ENCODE measurements at places on chromosomes 6 and 20. TPM values are rescaled to one million over a fixed set of nuclear protein-coding genes. Genes with fewer than 3 reads are reported as not detected.

Gene MCHR2
- polyA plus RNA-seq, result not detected

DNA sequence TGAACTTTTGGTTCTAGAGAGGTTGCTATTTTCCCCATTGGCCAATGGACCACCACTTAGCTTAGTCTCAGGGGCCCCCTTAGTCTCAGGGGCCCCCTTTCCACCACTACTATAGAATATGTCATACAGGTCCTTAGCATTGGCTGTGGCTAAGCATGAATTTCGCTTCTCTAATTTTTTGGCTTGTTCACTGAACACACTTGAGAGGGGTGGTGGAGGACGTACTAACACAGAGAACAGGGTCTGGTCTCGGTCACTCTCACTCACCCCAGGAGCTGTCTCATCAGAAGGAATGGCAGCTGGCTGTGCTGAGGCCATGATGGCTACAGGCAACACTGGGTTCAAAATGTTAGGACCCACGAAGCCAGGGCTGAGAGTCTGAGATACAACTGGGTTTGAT, 30.3 kb downstream of the ZNF318 start:
- no peak for DNase-seq

DNA sequence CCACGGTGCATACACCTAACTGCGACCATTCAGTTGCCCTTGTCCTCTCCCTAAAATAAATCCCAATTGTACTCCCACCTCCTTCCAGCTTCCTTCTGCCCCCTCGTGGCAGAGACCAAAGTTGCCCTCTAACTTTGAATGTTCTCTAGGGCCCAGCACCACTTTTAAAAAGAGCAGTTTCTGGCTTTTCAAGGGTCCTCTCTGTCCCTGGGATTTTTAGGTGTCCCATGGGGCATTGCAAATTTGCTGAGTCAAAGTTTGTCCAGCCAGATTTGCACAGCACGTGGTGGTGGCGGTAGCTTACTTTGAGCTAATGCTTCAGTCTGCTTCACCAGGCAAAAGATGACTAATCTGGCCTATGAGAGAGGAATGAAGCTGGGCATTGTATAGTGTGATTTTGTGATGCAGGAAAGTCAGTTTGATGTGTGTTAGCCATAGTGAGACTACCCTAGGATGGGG, 100.2 kb downstream of the PERP start:
- DNase-seq, result peak; percentile 27

GRCh38 chr6:1436334-1437306, 47.2 kb downstream of the FOXF2 start:
- peak; percentile 70 for DNase-seq

GRCh38 chr6:4698901-4699659, 77.1 kb upstream of the CDYL start:
- DNase-seq, result no peak

DNA sequence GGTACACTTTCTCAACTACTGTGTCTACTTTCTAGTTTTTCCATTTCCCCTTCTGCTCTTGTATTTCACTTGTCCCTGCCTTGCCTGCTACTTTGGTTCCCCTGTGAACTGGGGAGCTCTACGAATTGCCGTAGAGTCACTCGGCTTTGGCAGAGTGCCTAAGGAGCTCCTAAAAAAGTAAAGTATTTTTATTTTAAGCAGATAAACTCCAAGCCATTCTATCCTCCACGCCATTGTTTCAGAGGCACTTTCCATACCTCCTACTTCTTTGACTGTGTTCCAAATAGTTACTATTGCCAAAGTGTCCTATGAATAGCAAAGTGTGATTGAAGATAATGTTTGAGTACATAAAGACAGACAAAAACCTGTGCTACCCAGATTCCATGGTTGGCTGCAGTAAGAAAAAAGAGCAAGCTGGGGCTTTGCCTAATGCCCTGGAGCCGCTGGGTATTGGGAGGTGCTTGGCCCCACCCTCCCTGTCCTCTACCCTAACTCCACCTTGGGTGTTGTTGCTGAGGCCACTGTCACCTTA, 5.1 kb upstream of the MBOAT1 start:
- no peak for DNase-seq

- no peak for DNase-seq
Measured at GRCh38 chr6:109257494-109257893, 124.8 kb downstream of the CD164 start.

DNA sequence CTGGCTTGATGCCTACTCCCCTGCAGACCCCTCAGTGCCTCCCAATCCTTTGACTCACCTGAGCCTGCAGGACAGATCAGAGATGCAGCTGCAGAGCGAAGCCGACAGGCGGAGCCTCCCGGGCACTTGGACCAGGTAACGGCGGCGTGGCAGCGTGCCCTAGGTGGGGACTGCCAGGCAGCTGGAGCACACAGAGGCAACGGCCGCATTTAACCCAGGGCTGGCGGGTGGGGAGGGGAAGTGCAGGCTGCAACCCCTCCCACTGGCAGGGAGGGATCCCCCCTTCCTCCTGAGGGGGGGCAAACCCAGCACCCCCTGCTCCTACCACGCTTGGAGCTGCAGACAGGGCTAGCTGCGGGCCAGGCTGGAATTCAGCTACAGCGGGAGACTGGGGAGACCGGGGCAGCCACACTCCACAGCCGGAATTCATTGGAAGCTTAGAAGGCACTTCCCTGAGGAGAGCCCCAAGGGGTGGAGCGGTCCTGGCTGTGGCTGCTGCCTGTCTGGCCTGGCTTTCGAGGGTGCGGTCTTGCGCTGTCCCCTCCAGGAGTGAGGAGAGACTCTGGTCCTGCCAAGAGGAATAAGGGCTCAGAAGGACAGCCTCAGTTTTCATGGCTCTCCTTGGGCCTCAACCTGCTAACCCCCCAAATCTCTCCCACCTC, at the start of gene MATN4:
MATN4 (minus strand) TSS at position 183 of the 662 bp plus-strand sequence. CDS start 2,717 bp downstream, outside the sequence.
- DNase-seq, result no peak

GRCh38 chr20:54716790-54717189, 241.4 kb downstream of the DOK5 start:
- no peak for DNase-seq

Gene BMP6
- 285 TPM for polyA plus RNA-seq

GRCh38 chr6:20704325-20705025, 170.2 kb downstream of the CDKAL1 start:
- DNase-seq, result peak; percentile 6

Gene KIAA1755
- 0.37 TPM for polyA plus RNA-seq

- DNase-seq, result peak; percentile 92
Measured at GRCh38 chr6:37134396-37135191, 35.4 kb upstream of the PIM1 start.

Gene MATN4
- 0.11 TPM for polyA plus RNA-seq

- DNase-seq, result no peak
Measured at GRCh38 chr20:9617940-9618339, 103.5 kb downstream of the LAMP5 start.

GRCh38 chr6:134744301-134744700, 205.6 kb downstream of the ALDH8A1 start:
- DNase-seq, result no peak

GRCh38 chr6:74057326-74057725, 361.3 kb downstream of the CD109 start:
- DNase-seq, result no peak

DNA sequence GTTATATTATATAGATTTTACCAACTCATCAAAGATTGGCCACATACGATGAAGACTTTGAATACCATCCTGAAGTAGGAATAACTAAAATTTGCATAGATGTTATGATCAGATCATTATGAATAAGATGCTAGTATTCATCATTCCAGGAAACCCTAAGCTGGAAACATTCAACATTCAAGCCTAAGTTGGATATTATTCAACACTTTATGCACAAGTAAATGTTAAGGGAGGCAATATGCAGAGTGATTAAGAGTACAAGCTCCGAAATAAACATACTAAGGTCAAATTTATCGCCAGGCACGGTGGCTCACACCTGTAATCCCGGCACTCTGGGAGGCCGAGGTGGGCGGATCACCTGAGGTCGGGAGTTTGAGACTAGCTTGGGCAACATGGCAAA, 30.4 kb downstream of the NSFL1C start:
- DNase-seq, result no peak

GRCh38 chr6:19536838-19537237, 300.3 kb upstream of the ID4 start:
- no peak for DNase-seq

DNA sequence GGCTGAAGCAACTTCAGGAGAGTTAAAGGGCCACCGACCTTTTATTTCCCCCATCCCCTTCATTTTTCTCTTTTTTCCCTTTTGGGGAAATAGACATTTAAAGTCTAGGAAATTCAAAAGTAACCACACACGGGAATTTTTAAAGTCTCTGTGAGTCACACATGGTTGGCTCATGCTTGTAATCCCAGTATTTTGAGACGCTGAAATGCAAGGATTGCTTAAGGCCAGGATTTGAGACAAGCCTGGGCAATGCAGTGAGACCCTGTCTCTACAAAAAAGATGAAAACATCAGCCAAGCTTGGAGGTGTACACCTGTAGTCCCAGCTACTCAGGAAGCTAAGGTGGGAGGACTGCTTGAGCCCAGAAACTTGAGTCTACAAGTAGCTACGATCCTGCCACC, 34.2 kb downstream of the KATNA1 start:
- no peak for DNase-seq

Gene CCN2
- polyA plus RNA-seq, result 1,646 TPM

DNA sequence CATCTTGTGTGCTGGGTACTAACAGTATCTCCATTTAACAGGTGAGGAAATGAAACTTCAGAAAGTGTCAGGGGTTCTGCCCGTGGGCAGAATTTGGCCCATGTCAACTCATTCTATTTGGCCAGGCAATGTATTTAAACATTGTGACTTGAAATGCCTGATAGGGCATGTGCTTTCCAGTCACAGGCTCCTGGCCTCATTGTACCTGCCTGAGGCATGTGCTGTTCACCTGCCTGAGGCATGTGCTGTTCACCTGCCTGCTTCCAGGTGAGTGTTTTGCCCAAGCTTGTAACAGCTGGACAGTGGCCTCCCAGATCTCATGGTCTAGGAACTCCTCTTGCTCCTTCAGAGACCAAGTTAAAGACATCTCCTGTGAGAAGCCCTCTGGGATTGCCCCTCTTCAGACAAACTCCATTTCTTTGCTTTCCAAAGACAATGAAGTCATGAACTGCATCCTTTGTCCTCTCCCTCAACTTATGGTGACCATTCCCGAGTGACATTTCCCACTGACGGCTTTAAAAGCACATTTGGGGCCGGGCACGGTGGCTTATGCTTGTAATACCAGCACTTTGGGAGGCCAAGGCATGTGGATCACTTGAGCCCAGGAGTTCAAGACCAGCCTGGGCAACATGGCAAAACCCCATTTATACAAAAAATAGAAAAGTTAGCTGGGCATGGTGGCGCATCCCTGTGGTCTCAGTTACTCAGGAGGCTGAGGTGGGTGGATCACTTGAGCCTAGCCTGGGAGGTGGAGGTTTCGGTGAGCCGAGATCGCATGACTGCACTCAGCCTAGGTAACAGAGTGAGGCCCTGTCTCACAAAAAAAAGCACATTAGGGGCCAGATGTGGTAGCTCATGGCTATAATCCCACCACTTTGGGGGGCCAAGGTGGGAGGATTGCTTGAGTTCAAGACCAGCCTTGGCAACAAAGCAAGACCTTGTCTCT, 48.7 kb downstream of the BCAS4 start:
- DNase-seq, result no peak

DNA sequence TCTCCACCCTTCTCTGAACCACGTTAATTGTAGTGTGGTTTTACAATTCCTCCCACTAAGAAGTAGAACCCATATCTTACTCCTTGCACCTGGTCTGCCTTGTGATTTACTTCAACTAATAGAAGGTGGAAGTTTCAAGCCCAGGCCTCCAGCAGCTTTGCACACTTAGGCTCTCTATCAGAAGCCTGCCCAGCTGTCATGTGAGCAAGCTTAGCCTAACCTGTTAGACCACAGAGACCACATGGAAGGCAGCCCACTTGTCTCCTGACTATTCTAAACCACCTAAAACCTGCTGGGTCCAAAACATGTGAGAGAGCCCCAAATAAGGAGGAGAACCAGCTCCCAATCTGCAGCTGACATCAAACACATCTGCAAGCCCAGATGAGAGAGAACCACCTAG, 127.6 kb upstream of the BTBD3 start:
- no peak for DNase-seq

Gene SALL4
- polyA plus RNA-seq, result 1.3 TPM

Gene CTAGE9
- not detected for polyA plus RNA-seq

DNA sequence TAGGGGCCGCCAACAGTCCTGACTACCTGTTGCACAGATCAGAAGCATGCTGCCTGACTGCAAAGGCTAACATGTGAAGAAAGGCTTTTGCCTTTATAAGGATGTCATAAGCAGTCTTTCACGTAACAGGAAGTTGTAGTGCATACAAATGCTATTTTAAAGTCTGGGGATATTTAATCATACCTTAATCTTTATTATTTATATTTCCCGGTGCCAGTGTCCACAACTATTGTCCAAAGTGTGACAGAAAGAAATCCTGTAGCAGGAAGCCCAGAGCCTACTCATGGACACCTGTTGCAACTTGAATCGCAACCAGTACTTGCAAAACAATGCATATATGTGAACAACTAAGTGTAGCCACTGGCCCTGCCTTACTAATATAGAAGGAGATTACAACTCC, 235.8 kb downstream of the ALDH8A1 start:
- peak; percentile 41 for DNase-seq

Gene FNDC11
- polyA plus RNA-seq, result 3.4 TPM

GRCh38 chr20:60088236-60088635, 130.0 kb downstream of the CDH26 start:
- DNase-seq, result no peak

- no peak for DNase-seq
Measured at GRCh38 chr20:13423472-13424173, 202.5 kb downstream of the ISM1 start.

DNA sequence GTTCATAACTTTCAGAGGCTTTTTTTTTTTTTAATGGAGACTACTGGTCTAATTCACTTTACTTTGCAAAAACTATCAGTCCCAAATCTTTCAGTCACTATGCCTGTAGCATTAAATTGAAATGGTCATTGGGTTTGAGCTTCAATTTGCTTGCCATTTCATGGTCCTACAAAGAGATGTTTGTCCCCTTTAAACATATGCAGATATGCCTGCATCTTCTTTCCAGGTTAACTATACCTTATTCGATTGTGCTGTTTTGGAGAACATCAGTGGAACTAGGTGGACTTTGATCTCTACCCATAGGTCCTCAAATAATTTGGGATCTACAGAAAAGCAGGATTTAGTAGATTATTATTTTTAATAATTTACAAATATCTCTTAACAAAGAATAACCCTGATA, 4.6 kb downstream of the POU3F2 start:
- DNase-seq, result no peak

Gene HFE
- polyA plus RNA-seq, result 8.1 TPM

- no peak for DNase-seq
Measured at GRCh38 chr20:45038745-45039474, 62.0 kb downstream of the KCNS1 start.

GRCh38 chr6:169847901-169848311, 96.5 kb downstream of the ERMARD start:
- no peak for DNase-seq

- peak; percentile 90 for DNase-seq
Measured at GRCh38 chr6:12483712-12484111, 193.6 kb downstream of the EDN1 start.

Gene RPN2
- 530 TPM for polyA plus RNA-seq

DNA sequence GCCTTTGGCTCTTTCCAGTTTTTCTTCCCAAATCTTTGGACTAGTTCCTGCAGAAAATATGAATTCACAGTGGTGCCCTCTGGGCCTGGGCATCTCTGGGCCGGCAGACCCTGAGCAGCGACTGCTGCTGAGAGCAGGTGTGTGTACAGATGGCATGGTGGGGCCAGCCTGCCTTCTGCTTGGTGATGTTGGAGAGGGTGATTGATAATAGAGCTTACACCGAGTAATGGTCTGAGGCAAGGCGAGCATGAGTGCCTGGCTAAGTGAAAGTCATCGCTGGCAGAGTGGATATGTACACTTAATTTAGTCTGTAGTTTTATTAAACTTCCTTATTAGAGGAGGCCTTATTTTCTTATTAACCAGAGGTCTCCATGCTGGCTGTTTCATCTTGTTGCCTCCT, 156.9 kb downstream of the CDKAL1 start:
- DNase-seq, result no peak

Measured in endothelial cell of umbilical vein (primary cell).